Pulmonary artery endothelial cell (primary cell): ENCODE measurements at places on chromosomes 3 and 15.

DNA sequence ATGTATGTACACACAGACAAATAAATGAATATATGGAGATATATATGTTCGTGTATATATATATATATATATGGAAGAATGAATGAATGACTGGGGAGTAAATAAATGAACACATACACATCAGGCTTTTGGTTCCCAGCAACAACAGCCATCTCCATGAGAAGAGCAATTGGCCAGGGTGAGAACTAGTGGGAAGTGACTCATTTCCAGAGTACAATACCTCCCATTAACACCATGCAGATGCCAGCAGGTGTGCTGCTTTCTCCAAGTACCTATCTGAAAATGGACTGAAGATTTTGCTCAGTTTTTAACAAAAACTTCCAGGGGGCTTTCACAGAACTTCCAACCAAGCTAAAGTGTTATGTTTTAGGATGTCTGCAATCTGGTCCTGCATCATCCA is 179.8 kb upstream of the SLC2A2 start:
- peak; percentile 57 for DNase-seq

- DNase-seq, result no peak
Measured at GRCh38 chr3:129608936-129609590, 2.6 kb upstream of the PLXND1 start.

- DNase-seq, result no peak
Measured at GRCh38 chr3:43998836-43999727, 242.6 kb upstream of the TOPAZ1 start.

- DNase-seq, result no peak
Measured at GRCh38 chr15:99452728-99453636, 112.8 kb upstream of the MEF2A start.

GRCh38 chr3:187951452-187952190 is 202.3 kb upstream of the LPP start:
- DNase-seq, result no peak
